SW 1271 (cell line): ENCODE measurements at places on chromosomes 13 and 19.
A peak's percentile ranks its signal among the peaks of the same experiment; 100 is the strongest.

GRCh38 chr13:47521890-47522487 is 479.1 kb downstream of the SUCLA2 start:
- DNase-seq = no peak

DNA sequence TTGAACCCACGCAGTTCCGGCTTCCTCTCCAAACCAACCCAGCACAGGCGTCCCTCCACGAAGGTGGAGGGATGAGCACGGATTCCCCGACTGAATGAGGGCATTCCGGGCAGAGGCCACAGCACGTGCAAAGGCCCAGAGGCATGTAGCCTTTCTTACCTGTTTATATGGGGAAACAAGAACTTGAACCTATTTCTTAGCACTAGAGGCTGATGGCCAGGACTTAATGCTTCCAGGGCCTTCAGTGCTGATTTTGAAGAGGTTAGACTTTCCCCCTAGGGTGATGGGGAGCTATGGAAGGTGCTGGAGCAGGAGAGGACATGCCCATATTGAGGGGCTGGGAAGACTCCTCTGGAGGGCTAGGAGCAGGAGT is 2.0 kb downstream of the MAST3 start:
- no peak for DNase-seq

- no peak for DNase-seq
These were observed 91.7 kb downstream of the EFNB2 start for GRCh38 chr13:106443607-106444322.

DNA sequence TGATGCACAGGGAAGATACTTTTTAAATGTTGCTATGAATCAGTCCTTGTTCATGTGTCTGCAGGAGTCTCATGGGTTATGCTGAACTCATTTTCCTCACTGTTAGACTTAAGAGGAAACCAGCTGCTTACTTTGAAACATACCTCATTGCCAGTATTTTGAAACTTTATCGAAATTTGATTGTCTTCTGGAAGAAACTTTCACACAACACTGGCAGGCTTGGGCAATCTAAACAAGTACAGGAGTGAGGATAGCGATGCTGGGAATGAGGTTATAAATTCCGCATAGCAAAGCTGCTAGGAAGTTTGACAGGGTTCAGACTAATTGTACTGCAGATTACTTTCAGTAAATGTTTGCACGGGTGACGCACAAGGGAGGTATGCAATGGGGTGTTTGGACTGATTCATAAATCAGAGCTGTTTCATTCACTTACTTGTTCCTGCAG is 245.7 kb downstream of the DNAJC15 start:
- no peak for DNase-seq

- peak; percentile 47 for DNase-seq
These were observed 1.9 kb upstream of the FOXO1 start for GRCh38 chr13:40668335-40668734.

GRCh38 chr19:2865334-2866100 is 1.6 kb upstream of the ZNF556 start:
- DNase-seq = no peak

- DNase-seq = no peak
These were observed 131.5 kb upstream of the SPACA7 start for GRCh38 chr13:112244495-112245177.

DNA sequence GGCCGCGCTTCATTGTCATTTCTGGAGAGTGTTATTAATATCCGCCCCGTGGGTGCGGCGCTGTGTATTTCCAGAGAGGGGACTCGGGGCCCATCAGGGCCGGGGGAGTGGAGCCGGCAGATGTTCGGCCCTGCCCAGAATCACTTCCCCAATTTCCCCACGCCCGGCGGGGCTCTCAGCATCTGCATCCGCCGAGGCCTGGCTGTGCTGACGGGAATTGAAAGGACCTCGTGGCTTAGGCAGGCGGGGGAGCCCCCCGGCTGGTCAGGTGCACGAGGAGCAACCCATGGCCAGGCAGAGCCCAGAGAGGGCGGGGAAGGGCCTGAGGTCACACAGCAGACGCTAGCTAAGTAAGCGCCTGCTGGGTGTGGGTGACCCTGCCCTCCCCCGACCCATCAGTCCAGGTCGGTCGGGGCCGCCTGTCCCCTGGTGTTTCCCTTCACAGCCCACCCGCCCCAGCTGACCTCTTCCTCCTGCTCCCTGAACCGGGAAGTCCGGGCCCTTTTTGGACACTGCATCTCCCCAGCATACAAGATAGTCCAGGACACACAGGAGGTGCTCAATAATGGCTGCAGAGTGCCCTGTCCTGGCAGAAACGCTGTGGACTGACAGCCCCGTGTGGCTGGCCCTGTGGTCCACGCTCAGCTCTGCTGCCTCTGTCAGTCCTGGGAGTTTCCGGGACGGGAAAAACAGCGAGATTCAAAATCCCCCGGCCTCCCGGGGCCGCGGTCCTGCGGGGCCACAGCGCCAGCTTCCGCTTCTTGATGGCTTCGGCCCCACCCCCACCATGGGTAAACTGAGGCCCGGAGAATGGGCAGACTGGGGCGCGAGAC is 22.1 kb downstream of the ARID3A start:
- no peak for DNase-seq

GRCh38 chr13:100917011-100917410 is 242.4 kb upstream of the TMTC4 start:
- no peak for DNase-seq

DNA sequence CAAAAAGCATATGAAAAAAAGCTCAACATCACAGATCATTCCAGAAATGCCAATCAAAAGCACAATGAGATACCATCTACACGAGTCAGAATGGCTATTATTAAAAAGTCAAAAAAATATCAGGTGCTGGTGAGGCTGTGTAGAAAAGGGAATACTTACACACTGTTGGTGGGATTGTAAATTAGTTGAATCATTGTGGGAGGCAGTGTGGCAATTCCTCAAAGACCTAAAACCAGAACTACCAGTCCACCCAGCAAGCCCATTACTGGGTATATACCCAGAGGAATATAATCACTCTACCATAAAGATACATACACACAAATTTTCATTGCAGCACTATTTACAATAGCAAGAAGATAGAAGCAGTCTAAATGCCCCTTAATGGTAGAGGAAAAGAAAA is 529.9 kb downstream of the SLITRK1 start:
- no peak for DNase-seq

- DNase-seq = no peak
These were observed 16.7 kb upstream of the RXFP2 start for GRCh38 chr13:31722673-31723072.

DNA sequence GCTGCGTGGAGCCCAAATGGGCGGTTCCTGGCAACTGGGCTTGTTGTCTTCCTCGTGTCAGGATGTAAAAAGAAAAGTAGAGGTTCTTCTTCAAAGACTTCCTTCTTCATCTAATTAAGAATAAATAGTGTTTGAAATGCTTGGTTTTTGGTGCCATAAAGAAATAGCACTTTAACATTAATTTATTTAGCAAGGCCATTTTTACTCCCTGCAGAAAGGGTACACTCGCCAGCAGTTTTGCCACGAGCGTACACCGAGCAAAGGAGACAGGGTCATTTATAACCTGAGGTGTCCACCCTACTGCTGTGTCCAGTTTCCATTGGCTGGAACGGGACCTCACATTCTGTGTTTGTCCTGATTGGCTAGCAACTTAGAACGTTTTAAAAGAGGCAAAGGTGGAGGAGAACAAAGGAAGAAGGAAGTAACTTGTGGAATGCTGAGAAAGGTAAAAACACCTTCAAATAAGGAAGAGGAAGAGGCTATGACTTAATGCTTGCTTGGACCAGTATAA is 21.8 kb upstream of the OR10H1 start:
- DNase-seq = peak; percentile 13

- DNase-seq = no peak
These were observed 87.3 kb upstream of the ABCC4 start for GRCh38 chr13:95388420-95389079.

DNA sequence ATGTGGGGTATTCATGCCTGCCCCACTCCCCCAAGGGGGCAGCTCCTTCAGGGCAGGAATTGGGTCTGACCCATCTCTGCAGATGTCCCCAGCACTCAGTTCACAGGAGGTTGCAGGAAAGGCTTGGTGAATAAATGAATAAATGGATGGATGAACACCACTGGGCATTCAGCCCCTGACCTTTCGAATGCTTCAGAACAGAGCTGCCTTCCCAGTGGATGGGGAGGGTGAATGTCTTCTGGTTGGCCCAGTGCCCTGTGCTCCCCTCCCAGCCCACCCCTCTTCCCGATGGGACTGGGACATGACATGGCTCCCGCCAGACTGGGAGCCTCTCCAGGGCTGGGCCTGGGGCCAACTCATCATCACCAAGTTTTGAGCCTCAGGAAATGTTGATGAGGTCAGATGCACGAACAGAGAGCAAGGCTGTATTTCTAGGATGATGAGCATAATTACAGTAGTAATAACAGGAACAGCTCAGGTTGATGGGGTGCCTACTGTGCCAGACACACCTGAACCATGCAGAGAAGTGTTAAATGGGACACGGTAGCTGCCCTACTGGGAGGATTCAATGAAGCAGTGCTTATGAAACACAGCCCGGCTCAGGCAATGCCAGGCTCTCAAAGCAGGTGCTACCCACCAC is 25.7 kb downstream of the VRK3 start:
- no peak for DNase-seq

DNA sequence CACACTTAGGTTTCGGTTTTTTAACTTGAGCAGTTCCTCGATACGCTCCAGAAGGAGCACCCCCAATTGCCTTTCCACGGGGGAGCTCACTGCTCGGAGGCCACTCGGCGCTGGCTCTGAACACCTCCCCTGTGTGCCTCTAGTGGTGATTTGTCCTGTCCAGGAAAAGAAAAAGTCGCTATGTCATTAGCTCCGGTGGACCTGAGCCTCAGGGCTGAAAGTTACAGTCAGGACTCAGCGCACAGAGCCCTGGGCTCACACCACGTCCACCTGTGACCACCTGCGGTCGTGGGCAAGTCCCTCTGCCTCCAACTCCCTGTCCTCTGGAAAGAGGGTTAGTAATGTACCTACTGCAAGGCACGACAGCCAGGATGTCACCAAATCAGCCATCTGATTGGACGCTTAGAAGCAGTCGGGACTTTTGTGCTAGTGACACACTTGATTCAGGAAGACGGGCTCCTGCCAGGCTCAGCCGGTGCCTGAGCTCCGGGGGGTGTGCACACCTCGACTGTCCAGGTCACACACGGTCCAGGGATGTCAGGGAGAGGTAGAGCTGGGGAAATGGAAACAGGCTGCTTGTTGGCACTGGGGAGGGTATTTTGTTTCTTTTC is 3.9 kb upstream of the TMPRSS9 start:
- no peak for DNase-seq

DNA sequence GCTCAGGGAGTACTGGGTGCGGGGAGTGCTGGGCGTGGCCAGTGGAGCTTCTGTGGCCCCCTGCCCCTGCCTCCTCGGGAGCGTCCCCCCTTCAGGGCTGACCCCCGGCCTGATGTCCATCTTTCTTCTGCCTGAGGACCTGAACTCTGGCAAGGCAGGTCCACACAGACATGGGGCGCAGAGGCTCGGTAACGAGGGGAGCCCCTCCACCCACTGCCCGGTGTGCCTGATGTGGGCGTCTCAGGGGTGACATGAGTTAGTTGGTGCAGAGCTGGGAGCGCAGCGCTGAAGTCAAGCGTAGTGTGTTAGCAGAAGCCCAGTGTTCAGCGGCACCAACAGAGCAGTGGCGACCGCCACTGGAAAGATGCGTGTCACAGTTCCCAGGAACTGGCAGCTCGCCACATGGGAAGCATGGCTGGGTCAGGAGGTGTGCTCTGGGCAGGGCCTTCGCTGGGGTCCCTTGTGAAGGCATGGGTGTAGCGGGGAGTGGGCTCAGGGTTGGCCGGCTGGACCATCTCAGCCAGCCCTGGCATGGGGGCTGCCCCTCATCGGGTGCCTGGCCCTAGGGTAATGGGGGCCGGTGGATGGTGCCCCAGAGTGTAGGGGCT is 11.5 kb downstream of the THOP1 start:
- no peak for DNase-seq

DNA sequence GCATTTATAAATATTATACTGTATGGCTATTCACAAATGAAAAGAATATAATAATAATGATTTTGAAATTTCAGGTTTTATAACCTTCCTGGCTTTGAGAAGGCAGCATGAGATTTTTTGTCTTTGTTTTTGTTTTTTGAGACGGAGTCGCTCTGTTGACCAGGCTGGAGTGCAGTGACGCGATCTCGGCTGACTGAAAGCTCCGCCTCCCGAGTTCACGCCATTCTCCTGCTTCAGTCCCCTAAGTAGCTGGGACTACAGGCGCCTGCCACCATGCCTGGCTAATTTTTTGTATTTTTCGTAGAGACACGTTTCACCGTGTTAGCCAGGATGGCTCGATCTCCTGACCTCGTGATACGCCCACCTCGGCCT is 64.1 kb downstream of the ZNF429 start:
- peak; percentile 54 for DNase-seq

DNA sequence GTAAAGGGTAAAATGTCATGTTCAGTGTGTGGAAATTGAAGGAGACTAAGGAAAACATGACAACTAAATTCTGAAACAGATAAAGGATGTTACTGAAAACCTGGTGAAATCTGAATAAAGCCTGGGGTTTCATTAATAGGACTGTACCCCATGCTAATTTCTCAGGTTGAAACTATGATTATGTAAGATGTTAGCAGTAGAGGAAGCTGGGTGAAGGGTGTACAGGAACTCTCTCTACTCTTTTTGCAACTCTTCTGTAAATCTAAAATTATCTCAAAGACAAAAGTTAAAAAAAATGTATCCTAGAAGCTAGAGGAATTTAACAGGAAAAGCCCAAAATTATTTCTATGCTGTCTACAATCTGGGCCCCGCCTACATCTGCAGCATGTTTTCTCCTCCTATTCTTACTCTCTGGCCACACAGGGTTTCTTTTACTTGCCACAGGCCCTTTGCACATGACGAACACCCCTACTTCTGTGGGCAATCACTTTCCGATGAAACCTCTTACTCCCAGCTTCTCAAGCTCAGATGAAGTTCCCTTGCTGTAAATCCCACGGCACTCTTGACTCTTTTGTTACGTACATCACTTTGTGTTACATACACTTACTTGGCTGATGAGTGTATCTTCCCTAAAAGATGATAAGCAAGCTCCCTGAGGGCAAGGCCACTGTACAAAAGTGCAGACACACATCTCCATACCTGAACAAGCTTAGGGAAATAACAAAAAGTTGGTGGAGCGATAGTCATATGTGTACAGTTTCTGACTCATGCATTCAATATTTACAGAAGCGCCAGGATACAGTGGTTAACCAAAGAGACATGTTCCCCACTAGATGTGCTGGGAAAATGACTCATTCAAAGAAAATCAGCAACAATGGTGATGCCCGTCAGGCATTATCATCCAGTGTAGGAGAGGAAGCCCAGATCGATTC is 32.6 kb downstream of the RUBCNL start:
- DNase-seq = peak; percentile 88

DNA sequence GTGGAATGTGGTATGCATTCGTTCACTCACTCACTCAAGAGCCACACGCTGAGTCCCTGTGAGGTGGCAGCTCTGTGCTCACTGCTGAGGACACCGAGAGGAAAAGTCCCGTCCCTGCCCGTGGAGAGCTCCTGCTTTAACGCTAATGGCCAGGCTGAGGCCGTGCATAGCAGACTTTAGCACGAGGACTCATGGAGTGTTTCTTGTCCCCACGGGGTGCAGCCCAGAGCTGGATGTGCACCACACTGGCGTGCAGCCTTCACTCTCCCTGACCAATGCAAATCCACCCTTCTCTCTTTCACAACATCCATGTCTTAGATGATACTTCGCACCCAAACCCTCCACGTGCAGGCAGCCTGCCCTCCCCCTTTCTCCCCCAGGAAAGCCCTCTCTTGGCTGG is 159.6 kb upstream of the ZNF536 start:
- DNase-seq = no peak
